ENCODE measurements at places on chromosomes 7 and 10. TPM values are rescaled to one million over a fixed set of nuclear protein-coding genes. Genes with fewer than 3 reads are reported as not detected.

AQP1 gene
- not detected for total RNA-seq

PRSS1 gene
- total RNA-seq = not detected

MAD1L1 gene
- 25.2 TPM for total RNA-seq

TMEM254 gene
- 24.7 TPM for total RNA-seq

COL13A1 gene
- 0.47 TPM for total RNA-seq

TACC2 gene
- total RNA-seq = 89.0 TPM

HOXA4 gene
- 2.6 TPM for total RNA-seq

PIP gene
- not detected for total RNA-seq

PON1 gene
- total RNA-seq = not detected

MDFIC gene
- total RNA-seq = 8.1 TPM

ZNF365 gene
- 2.9 TPM for total RNA-seq

FAM200A gene
- total RNA-seq = 6.1 TPM

BICC1 gene
- total RNA-seq = 15.6 TPM

CRYGN gene
- total RNA-seq = not detected

PRSS2 gene
- not detected for total RNA-seq

AGAP4 gene
- 17.5 TPM for total RNA-seq

CCDC146 gene
- 2.7 TPM for total RNA-seq

SEC61G gene
- 246 TPM for total RNA-seq

AKR1C3 gene
- 22.9 TPM for total RNA-seq

SEPHS1 gene
- 60.8 TPM for total RNA-seq

ASZ1 gene
- not detected for total RNA-seq

CYP2C8 gene
- not detected for total RNA-seq

ATOH7 gene
- not detected for total RNA-seq

ARMS2 gene
- total RNA-seq = not detected

PHKG1 gene
- 1.2 TPM for total RNA-seq

UCN3 gene
- not detected for total RNA-seq

MEOX2 gene
- total RNA-seq = not detected

HOXA9 gene
- 6.9 TPM for total RNA-seq

RELN gene
- total RNA-seq = not detected

GIMAP2 gene
- total RNA-seq = not detected

DHX32 gene
- total RNA-seq = 45.6 TPM

PPP1R9A gene
- total RNA-seq = 6.3 TPM

CADPS2 gene
- 7.4 TPM for total RNA-seq

HECW1 gene
- total RNA-seq = 0.27 TPM

DOCK1 gene
- total RNA-seq = 40.0 TPM

WAC gene
- total RNA-seq = 151 TPM

ITIH2 gene
- not detected for total RNA-seq

NEURL1 gene
- total RNA-seq = not detected

PALD1 gene
- 0.12 TPM for total RNA-seq

PARD3 gene
- 70.0 TPM for total RNA-seq

CDHR3 gene
- total RNA-seq = 0.19 TPM

OR6B1 gene
- total RNA-seq = not detected

TAS2R4 gene
- 3.5 TPM for total RNA-seq

FGFR2 gene
- 3.0 TPM for total RNA-seq

GPR15LG gene
- total RNA-seq = not detected

NODAL gene
- not detected for total RNA-seq

IQUB gene
- total RNA-seq = 0.16 TPM

CLDN4 gene
- total RNA-seq = 0.28 TPM

NEUROD6 gene
- not detected for total RNA-seq

ELN gene
- total RNA-seq = not detected

TMEM120A gene
- total RNA-seq = 19.3 TPM

LIPN gene
- not detected for total RNA-seq
